ENCODE measurements at places on chromosomes 2 and 18. TPM values are rescaled to one million over a fixed set of nuclear protein-coding genes. Genes with fewer than 3 reads are reported as not detected.

GRCh38 chr2:42129947-42130346 is 39.2 kb upstream of the EML4 start:
- DNase-seq, result no peak

DNA sequence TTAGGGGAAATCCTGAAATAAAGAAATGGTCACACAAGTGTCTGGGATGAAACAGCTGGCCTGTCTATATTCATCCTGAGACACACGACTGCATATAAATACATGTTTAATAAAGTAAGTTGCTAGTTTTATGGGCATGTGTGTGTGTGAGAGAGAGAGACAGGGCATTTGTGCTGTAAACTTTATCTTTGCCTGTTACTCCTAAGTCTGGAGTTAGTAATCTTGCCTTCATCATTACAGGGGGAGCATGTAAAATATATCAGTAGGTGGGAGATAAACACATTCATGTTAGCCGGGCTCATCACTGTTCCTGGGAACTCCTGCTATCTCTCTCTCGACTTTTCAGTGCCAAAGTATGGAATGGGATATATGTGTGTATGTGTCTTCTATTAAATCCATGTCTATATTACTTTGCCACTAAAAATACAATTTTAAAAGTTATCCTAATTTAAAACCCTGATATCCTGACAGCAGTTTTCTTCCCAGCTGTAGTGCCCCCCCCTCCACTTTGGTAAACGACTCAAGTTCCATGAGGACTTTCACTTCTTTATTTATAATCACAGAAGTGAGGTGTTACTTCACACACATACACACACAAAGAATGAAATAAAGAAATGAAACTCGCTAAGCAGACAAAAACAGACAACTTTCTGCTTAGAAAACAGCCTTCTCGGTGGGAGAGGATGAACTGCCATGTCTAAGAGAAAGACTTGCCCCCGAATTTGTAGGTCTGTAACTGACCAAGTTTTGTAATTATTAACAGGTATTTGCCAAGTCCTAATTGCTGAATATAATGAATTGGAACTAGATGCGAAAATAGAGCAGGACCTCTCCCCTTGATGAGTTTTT is 947 bp downstream of the ZEB2 start:
- DNase-seq, result no peak

DNA sequence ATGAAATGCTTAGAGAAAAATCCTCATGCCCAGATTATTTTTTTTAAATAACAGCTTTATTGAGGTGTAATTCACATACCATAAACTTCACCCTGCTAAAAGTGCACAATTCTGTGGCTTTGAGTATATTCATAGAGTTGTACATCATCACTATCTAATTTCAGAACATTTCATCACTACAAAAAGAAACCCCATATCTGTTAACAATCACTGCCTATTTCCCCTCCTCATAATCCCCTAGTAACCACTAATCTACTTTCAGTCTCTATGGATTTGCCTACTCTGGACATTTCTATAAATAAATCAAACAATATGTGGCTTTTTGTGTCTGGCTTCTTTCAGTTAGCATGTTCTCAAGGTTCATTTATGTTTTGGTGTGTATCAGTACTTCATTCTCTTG is 51.4 kb downstream of the OSBPL1A start:
- no peak for DNase-seq

GRCh38 chr2:178069551-178069950 is 3.0 kb downstream of the PDE11A start:
- DNase-seq, result no peak

CFC1 gene
- not detected for total RNA-seq

Measured in Right ventricle myocardium superior (tissue), 1 donor.